Cortex of kidney (tissue), 1 donor: ENCODE measurements at places on chromosomes 7 and 10.

- DNase-seq, result no peak
Measured at GRCh38 chr7:11747715-11748485, 84.1 kb downstream of the THSD7A start.

GRCh38 chr10:127561647-127562046, 12.5 kb downstream of the NPS start:
- DNase-seq, result no peak

DNA sequence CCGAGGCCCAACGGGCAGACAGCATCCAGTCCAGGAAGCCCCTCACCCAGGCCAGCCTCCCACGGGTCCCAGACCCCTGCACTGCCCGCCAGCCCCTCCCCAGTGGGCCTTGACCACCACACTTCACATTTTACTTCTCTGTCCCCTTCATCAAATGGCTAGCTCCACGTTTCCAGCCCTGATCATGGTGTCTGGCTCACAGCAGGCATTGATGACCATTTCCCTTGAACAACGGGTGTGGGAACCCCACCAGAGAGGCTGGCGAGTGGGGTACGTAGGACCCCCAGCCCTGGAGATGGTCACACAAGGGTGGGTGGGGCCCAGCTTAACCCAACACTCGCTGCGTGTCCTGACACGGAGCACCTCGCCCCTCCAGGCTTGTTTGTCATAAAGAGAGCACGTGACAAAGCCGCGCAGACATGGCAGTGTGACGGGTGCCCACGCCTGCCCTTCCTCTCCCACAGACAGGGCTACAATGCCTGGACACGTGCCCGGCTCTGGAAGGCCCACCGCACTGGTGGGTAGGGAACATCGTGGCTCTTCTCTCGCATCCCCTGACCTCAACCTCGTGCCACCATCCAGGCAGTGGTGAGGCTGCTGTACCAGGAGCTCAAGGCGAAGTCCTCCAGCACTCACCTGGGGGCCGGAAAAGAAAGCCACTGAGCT, 267.7 kb downstream of the MAD1L1 start:
- no peak for DNase-seq

DNA sequence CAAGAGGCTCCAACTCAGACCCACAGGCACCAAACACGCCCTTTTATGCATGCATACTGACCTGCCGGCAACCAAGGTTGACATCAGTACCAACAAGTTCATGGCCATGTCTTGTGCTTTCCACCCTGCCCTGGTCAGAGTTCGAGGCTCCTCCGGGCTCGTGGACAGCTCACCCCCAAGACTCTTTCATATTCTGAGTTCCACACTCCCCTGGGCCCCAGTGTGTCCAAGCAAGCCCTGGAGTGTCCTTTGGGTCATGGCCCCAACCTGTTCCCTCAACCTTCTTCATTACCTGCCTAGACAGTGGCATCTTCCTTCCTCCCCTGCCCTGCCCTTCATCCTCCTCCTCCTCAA, 40.5 kb downstream of the HIF1AN start:
- no peak for DNase-seq

- no peak for DNase-seq
Measured at GRCh38 chr10:21437770-21438382, 87.6 kb downstream of the SKIDA1 start.

DNA sequence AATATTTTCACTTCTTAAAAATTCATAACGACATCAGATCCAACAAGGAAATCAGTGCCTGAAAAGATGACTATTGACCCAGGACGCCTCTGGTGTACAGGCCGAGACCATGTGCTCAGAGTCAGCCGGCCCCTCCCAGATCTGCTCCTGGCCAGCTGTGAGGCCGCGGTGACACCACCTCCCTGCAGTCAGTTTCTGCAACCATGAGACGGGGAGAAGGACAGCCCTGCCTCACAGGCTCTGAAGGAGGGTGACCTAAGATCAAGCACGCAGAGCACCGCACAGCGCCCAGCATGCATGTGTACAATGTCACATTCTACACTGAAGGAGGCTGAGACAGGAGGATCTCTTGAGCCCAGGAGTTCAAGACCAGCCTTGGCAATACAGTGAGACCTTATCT, 2.6 kb upstream of the GPER1 start:
- DNase-seq, result no peak

GRCh38 chr10:128287921-128288320, 161.7 kb upstream of the MKI67 start:
- no peak for DNase-seq

- no peak for DNase-seq
Measured at GRCh38 chr7:2701832-2702593, 14.0 kb downstream of the AMZ1 start.

GRCh38 chr7:26515314-26515842, 223.7 kb downstream of the SNX10 start:
- no peak for DNase-seq

GRCh38 chr7:135970682-135971365, 6.3 kb downstream of the MTPN start:
- no peak for DNase-seq

DNA sequence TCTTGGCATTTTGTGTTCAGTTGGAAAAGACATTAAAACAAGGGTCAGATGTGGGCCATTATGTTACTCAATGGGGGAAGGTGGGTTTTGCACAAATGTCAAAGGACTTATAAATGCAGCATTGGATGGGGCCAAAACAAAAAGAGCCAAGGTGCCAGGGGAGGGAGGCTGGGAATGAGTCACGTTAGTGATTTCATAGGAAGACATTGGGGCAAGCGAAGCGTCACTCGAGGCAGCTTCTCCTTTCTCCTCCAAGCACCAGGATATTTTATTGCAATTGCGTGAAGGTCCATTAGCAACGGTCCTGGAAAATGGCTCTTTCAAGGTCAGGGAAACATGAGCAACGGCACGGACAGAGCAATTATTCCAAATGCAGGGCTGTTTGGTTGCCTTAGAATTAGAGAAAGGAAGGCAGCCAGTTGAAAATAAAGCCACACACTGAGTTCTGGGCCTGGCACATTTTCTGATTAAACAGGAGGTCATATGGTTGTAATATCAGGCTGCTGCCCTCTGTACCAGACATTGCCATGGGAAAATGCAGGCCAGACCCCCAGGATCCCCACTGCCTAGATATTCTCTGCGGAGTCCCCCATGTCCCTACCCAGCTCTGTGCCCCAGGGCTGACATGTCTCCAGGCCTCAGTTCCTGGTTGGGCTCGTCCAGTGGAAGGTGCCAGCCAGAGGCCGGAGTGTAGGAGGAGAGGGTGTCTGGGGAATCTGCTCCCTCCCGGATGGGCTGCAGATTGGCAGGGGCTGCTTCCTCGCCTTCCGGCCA, 63.3 kb upstream of the NANOS1 start:
- DNase-seq, result no peak

GRCh38 chr7:26376175-26376917, 84.7 kb downstream of the SNX10 start:
- DNase-seq, result no peak

GRCh38 chr7:92432299-92432946, 14.9 kb upstream of the GATAD1 start:
- no peak for DNase-seq

- no peak for DNase-seq
Measured at GRCh38 chr10:116663342-116663741, 42.6 kb downstream of the PNLIPRP2 start.

DNA sequence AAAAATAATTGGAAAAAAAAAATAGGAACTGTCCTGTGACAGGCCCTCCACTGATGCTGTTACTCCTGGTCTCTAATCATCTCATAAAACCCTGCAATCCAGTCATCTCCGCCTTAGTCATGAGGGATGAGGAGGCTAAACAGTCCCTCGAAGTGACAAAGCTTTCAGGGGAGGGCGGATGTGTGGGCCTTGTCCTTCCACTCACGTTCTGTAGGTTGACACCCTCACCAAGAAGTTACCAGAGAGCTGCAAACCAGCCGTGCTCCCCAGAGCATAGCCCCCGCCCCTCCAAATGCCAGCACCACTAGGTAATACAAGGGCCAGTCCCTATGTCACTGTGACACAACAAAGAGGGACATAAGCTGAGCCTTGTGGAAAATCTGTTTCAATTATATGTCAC, 11.9 kb downstream of the COBL start:
- DNase-seq, result no peak

- no peak for DNase-seq
Measured at GRCh38 chr10:79418886-79419595, 26.4 kb downstream of the ZCCHC24 start.

- DNase-seq, result no peak
Measured at GRCh38 chr10:23367896-23368595, 23.4 kb upstream of the C10orf67 start.

DNA sequence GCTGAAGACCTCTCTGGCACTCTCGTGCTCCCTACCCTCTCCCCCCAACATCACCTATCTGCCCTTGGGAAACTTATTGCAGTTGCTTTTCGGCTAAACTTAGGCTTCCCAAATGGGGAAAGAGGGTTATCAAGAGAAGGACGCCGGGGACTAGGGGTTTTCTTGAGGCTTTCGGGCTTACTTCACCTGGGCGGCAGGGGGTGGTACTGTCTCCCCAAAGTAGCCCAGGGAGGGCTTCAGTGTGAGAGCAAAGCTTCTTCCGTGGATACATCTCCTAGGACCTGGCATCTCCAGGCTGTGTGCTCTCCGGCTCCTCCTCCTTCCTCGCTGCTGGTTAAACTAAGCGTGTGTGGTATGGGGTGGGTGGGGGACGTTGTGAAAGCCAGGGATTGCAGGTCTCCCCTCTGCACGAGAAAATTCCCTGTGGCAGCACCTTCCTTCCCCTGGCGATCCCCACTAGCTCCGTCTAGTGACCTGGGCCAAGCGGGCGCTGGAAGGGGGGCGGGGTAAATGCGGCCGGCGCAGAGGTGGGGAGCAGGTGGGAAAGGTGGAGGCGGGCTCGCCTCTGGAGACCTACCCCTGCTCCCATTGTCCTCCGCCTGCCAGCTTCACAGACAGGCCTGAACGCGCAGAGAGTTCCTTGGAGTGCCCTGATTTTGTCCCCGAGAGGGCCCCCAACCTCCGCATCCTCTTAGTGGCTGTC, 1.1 kb downstream of the PLXDC2 start:
- DNase-seq, result no peak

DNA sequence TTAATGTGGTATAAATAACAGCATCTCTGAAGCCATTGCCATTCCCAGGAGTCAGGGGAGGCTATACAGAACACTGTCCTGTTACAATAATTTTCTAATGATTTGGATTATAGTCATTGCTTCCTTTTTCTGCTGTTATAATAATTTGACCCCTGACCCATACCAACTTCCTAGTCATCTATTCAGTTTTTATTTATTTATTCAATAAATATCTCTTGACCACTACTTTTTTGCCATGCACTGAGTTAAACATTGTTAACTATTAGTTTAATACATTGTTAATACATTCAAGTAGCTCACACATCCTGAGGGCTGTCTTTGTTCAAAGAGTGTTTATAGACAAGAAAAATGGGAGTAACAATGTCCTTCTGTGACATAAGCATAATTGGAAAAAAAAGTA, 235.5 kb upstream of the MEOX2 start:
- DNase-seq, result no peak

- no peak for DNase-seq
Measured at GRCh38 chr7:69457595-69458504, 140.4 kb upstream of the AUTS2 start.

DNA sequence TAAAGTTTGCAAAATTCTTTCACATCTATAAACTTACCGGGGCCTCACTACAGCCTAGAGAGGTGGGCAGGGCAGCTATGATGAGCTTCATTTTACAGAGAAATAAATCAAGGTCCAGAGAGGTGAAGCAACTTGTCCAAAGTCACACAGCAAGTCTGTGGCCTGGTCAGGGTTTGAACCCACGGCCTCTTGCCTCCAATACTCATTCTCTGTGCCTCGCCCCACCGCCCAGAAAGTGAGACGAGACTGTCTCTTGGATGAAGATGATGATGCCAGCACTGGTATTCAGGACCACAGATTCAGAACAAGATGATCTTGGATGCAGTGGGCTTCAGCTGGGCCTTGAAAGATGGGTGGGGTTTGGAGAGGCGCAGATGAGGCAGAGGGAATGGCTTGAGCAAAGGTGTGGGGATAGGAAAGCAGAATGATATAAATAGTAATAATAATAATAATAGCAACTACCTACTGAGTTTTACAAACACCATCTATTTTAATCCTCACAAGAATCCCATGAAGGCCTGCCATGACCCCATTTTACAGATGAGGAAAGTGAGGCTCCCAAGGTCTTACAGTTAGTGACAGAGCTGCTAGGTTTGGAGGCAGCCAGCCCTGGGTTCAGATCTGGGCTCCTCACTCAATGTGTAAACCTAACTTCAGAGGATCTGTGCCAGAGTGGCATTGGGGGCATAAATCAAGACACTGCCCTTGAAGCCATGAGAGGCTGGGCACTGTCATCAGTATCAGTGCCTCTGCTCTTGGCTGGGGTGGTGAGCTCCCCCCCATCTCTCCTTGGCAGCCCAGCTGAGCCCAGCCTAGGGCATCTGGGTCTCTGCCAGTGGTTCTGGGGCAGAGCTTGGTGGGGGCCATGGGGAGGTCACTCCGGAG, 70.0 kb downstream of the NEURL1 start:
- no peak for DNase-seq

GRCh38 chr10:131843089-131843595, 57.7 kb upstream of the PPP2R2D start:
- DNase-seq, result no peak

DNA sequence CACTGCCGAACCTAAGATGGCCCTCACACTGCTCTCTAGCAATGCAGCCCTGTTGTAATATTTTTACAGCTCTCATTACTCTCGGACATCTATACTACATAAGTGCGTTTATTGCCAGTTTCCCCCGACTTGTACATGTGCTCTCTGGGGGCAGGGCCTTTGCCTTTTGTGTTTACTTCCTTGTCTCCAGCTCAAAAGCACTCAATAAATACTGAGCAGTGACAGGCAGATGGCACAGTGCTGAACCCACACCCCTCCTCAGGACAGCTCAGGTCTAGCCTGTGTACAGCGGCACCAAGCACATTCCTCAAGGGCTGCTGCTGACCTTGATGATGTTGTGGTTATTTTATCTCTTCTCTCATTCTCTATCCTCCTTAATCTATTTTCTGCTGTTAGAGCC, 68.0 kb upstream of the ELMO1 start:
- DNase-seq, result no peak

GRCh38 chr10:85224366-85224940, 896.1 kb downstream of the CCSER2 start:
- DNase-seq, result no peak

DNA sequence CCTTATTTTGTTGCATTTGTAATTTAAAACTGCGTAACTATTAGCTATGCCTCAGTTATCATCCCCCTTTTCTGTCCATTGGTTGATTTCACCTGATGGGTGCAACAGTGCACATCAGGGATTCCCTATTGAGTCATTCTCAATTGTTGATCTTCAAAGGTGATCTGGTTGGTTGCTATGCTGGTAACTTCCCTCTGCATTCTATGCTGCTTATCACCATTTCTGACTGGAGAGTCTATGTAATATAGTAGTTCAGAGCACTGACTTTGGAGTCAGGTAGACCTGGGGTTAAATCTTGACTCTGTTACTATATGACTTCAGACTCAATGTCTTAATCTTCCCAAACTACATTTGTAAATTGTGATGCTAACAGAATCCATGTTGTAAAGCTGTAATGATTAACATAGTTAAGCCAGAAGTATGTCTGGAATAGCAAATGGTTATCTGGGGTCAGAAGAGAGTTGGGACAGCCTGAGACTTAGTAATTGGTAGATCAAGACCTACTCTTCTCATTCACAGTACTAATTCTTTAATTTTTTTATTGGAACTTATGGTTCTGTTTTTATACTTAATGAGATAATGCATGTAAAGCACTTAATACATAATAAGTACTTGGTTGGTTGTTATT, 38.1 kb downstream of the EXOC6 start:
- DNase-seq, result no peak
